ENCODE measurements at places on chromosomes 5 and 9. TPM values are rescaled to one million over a fixed set of nuclear protein-coding genes. Genes with fewer than 3 reads are reported as not detected.

DNA sequence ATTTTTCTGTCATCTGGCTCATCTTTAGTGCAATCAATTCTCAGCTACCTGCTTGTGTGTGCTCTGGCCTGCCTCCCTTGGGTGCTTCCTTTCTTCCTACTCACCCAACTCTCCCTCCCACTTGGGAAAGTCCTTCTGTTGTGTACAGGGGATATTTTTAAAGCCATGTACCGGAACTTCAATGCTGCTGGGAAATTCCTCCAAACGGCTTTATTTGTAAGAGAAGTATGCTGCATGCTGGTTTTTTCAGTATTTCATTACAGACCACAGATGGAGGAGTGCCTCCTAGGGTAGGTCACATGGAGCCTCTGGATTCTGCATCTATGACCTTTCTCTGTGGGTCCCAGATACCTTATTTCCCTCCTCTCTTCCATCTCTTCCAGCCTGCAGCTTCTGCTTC lies 5.4 kb upstream of the HMHB1 start:
- no peak for DNase-seq

DNA sequence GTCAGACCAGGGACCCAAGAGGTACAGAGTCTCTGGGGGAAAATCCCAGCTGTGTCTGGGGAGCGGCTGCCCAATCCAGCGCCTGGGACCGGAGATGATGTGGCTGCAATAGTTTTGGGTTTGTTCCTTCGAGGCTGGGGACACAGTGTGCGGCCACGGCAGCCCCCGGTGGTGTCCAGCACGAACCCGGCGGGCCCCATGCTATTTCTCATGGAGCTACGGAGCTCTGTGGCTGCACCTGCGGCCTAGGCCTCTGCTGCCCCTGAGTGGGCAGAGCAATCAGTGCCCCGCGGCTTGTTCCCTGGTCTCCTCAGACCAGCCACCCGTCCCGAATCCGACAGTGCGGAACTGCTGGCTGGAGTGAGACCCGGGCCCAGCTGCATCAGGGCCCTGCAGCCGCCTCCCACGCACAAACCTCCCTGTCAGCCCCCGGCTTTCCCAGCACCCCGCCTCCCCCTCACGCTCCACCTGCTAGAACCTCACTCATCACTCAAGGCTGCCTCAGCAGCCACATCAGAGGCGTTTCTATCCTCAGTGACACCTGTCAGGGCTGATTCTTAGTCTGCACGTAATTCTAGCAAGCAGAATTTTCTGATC lies 29.0 kb downstream of the SARDH start:
- DNase-seq: no peak

- no peak for DNase-seq
Observed at GRCh38 chr9:92176800-92177185, 61.6 kb upstream of the SPTLC1 start.

GRCh38 chr5:2188661-2189060 lies 305.9 kb upstream of the IRX4 start:
- DNase-seq: no peak

- DNase-seq: no peak
Observed at GRCh38 chr5:147481874-147482705, 27.8 kb downstream of the DPYSL3 start.

DNA sequence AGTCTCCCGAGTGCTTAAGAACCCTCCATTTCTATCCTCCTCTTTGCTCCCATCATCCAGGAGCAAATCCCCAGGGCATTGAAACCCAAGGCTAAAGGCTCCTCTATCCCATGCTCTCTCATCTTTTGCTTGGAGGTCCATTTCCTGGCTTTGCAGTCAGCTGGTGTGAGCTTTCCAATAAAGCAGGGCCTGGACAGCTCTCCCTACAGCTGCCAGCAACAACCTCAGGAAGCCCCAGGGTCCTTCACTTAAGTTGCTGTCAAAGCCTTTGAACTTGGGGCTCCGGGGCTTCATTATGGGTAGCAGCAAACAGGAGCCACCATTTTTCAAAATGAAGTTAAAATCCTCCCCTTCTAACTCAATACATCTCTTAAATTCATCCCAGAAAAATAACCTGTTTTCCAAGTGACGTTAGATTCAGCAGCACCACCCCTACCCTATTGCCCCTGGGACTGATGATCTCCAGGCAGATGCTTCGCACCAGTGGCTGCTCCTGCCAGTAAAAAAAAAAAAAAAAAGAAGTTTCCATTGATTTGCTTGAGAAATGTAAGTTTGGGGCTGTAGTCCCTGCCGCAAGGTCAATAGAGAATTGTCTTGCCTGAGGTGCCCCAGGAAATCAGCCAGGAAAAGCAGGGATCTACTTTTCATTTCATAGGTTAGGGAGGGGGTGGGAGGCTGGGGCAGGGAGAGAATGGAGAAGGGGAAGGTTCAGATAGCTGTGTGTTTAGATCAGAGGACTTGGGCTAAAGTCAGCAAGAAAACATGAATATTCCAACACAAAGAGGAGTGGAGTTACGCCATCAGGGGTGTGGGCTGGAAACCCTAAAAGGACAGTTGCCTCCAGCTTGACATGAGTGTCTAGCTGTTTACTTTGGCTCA lies 83.8 kb upstream of the IL6ST start:
- DNase-seq: no peak

DNA sequence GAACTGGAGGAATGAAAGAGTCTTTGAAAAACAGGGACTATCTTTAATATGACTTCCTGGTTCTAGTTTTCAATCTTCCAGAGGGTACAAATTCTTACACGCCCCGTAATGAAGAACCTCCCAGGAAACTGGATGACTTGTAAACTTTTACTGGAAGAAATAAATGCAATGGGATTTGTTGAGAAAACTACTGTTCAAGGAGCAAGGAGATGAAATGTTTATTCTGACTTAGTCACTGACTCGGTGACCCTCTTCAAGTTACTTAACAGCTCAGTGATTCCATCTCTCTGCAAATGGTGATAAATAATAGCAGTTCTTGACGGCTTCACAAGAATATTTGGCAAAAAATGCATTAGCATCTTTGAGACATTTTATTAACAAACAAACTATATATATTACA lies 858.6 kb downstream of the PTPRD start:
- DNase-seq: no peak

DNA sequence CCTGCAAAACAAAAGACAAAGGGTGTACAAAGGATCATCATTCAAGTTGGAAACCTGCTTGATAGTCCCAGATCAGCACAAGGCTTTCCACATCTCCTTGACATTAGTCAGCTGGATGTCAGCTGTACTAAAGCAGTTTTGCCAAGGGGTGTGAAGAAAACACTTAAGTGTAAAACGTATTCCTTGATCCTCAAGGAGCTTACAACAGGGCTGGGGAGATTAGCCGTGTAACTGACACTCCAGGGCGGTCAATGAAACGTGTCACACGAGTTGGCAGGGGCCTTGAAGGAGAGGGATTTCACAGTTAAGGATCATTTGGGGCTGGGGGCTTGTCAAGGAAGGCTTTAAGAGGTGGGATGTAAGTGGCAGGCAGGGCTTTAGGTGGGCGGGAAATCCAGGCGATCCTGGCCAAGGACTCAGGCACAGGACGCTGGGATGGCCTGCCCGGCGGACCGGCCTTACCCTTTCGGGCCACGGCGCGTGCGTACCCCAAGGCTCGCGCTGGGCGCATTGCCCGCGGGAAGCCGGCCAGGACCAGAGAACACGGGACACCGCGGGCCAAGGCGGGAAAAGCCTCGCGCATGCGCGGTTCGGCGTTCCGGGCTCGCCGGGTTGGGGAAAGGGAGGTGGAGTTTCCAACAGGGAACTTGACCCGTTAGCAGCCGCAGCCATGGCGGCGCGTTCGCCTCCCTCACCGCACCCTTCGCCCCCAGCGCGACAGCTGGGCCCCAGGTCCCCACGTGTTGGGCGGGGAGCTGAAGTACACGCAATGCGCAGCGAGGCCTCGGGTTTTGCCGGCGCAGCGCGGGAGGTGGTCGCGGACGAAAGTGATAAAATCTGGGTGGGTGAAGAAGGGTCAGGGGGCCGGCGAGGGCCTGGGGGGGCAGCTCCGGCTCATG lies at the start of gene CNTLN:
Gene CNTLN, plus strand, starts transcription at position 645 of the 899 bp plus-strand sequence. Its CDS starts 26 bp downstream, at position 671.
- DNase-seq: peak; percentile 96

- no peak for DNase-seq
Observed at GRCh38 chr5:54390015-54390414, 65.5 kb upstream of the HSPB3 start.

- DNase-seq: no peak
Observed at GRCh38 chr5:153390569-153390968, 99.9 kb upstream of the GRIA1 start.

GRCh38 chr5:16707168-16707868 lies 90.5 kb upstream of the RETREG1 start:
- DNase-seq: no peak

DNA sequence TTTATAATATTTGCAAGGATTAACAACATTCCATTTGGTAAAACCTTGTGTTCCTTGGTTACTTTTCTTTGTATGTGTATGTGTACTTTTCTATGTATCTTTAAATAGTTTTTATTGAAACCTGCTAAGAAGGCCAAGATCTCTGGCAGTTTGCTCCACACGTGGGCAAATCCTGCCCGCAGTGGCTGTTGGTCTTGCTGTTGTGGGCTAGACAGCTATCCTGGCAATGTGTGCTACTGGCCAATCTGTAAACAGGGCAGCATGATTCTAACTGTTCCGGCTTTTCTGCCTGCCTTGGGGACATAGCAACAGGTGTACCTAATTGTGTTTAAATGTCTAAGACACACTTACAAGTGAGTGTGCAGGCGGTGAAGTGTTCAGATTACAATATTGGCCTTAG lies 286.6 kb downstream of the RFX3 start:
- DNase-seq: no peak

DNA sequence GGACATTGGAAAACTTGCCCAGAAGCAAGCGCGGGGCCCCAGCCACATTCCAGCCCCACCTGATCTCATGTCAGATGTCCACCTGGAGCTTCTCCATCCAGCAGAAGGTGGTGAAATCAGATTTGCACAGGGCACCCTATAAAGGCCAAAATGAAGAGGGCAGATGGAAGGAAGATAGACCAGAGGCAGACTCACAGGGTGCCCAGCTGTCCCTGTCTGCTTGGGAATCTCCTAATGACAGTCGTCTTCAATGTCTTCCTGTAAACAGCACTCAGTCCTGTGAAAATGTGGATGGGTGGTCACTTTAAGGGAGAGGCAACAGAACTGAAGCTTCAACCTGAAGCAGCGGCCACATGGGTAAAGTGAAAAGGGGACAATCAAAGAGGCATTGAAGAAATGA lies 607.5 kb downstream of the IRX1 start:
- no peak for DNase-seq

- DNase-seq: no peak
Observed at GRCh38 chr5:56422076-56422762, 189.1 kb upstream of the ANKRD55 start.

DNA sequence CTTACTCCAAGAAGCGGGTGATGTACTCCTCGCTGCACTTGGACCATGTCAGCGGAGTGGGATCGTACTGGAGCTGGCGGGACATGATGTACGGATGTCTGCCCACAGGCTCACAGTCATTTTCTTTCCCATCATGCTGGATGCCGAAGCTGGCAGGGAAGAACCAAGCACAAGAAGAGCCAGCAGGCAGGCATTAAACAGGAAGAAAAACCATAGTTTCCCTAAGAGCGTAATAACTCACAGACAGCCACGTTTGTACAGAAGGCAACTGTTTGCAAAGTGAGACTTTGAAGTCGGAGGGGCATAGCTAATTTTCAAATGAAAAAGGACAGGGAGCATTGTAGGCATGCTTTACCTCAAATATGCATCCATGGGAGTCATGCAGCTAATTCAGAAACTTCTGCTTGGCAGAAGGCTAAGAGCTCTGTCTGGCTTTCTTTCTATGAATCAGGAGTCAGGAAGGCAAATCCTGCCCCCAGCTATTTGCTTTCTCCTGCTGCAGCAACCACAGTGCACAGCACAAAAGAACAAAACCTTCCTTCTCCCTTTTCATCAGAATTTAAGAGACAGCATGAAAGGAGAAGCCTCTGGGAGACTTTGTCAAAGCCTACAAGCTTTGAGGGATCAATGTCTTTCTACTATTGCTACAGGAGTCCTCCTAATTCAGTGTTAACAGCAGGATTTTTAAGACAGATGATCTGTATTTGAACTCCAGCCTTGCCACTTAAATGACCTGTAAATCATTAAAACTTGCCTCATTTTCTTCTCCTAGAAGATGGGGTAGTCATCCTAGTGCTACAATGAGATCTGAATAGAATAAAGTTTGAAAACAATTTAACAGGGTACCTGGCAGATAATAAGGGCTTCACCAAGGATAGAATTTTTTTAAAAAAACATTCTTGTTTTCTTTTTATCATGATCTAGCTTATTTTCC lies 209.1 kb downstream of the TARS1 start:
- DNase-seq: no peak

DNA sequence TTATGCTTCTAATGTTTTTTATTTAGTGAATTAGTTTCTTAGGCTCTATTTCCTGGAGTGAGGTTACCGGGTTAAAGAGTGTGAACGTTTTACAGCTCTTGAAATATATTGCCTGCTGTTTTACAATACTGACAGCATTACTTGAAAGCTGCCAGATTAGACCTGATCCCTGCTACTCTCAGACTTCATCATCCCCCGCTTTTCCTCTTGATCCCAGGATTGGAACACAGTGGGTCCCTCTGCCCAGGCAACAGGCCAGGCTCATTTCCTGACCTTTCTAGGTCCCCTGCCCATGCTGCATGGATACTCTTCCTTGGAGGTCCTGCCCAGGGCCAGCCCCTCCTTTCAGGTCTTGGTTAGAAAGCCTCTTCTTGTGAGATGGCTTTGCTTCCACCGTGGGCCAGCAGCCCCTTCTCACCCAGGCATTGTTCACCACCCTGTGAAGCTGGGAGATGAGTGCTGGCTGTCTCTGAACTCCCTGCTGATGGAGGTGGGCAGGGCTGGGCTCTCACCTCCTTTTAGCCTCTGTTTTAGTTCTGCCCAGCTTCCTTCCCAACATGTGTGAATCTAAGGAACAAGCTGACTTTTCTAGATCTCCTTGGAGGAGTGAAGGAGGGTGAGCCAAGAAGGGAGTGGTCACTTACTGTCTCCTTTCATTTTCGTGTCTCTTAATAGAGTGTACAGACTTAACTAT lies 15.5 kb upstream of the FAM120AOS start:
- DNase-seq: peak; percentile 43

DNA sequence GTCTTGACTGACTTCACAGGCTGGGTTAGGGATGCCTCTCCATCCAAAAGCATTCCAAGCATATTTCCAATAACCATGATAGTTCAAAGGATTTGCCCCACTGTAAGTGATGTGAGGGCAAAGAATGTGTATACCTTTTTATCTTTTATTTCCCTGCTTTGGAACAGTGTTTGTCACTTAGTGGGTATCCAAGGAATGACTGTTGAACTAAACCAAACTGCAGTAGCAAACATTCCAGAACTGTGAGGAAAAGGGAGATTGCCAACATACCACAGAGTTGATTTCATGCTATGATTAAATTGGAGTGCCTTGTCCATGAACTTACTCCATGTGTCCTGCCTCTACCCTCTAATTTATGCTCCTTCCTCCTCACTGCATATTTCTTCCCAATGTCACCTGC lies 400.0 kb downstream of the KIAA0825 start:
- DNase-seq: no peak

The MAP3K1 gene
- total RNA-seq: 5.4 TPM

The ARRDC3 gene
- 28.8 TPM for total RNA-seq

The CCDC171 gene
- 2.1 TPM for total RNA-seq

The AQP3 gene
- 2.0 TPM for total RNA-seq

The LCN9 gene
- total RNA-seq: not detected

The BTNL3 gene
- total RNA-seq: not detected

The PPP2R2B gene
- 0.62 TPM for total RNA-seq

The AJM1 gene
- 5.3 TPM for total RNA-seq

All from heart right ventricle (tissue), 16 donors.